Mesothelial cell of epicardium (in vitro differentiated cells): ENCODE measurements at places on chromosomes 13 and 19. TPM values are rescaled to one million over a fixed set of nuclear protein-coding genes. Genes with fewer than 3 reads are reported as not detected.

GRCh38 chr13:78103936-78104335 is 185.3 kb upstream of the EDNRB start:
- H3K27me3 ChIP-seq, result no peaks in the 10 kb centered on the region
- no peaks in the 10 kb centered on the region for H3K4me1 ChIP-seq
- no peak for DNase-seq
- H3K36me3 ChIP-seq, result no peaks in the 10 kb centered on the region
- H3K4me3 ChIP-seq, result no peak overlapping the region
- H3K27ac ChIP-seq, result no peak overlapping the region

- H3K36me3 ChIP-seq, result no peaks in the 10 kb centered on the region
- DNase-seq, result no peak
- H3K4me3 ChIP-seq, result no peak overlapping the region
- H3K4me1 ChIP-seq, result peaks cover 13% of the 10 kb centered on the region
- no peak overlapping the region for H3K27ac ChIP-seq
- H3K27me3 ChIP-seq, result no peaks in the 10 kb centered on the region
Measured at GRCh38 chr13:113275387-113275786, 21.7 kb upstream of the LAMP1 start.

The CLEC11A gene
- total RNA-seq, result 33.0 to 34.4 TPM (median 33.6 TPM) in 3 replicates

DNA sequence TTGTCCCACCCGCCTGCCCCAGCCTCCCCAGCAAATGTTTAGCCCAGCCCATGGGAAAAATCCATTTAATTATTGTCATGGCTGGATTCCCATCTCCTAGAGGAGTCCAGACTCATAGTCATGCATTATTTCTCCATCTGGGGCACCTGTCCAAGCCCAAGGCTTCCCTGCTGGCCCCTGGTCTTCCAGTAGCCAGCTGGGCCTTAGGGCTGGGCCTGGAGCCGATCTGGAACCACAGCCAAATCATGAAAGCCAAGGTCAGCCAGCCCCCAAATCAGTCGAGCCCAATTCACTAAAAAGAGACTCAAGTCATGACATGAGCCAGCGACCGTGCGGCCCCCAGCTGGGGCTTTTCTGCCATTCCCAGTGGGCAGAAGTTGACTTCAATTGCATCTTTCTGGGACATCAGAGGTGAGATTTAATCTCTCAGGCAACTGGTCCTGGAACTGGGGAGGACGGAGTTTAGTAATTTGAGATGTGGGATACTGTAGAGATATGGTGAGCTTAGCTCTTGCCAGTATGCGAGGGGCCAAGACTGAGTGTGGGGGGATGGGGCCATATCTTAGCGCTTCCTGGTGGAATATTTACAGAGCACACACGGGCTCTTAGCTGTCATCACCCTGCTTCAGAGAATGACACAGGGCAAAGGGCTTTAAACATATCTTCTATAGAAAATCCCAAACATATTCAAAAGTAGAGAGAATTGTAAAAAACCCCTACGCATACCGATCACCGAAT is 9.4 kb upstream of the PGLYRP2 start:
- H3K27me3 ChIP-seq, result no peaks in the 10 kb centered on the region
- no peak overlapping the region for H3K4me3 ChIP-seq
- no peak overlapping the region for H3K27ac ChIP-seq
- H3K36me3 ChIP-seq, result no peaks in the 10 kb centered on the region

GRCh38 chr13:34628209-34628682 is 313.8 kb upstream of the NBEA start:
- peaks cover 34% of the 10 kb centered on the region for H3K4me1 ChIP-seq
- no peaks in the 10 kb centered on the region for H3K36me3 ChIP-seq
- no peak for DNase-seq
- H3K4me3 ChIP-seq, result no peak overlapping the region
- H3K27ac ChIP-seq, result peak overlapping the region; percentile 69

- peak overlapping the region; percentile 99 for H3K27ac ChIP-seq
- H3K4me1 ChIP-seq, result peaks cover 20% of the 10 kb centered on the region
- H3K27me3 ChIP-seq, result no peaks in the 10 kb centered on the region
Measured at GRCh38 chr19:2477141-2477710, 1.3 kb downstream of the GADD45B start.

- DNase-seq, result no peak
- H3K4me1 ChIP-seq, result no peaks in the 10 kb centered on the region
- H3K36me3 ChIP-seq, result peaks cover 24% of the 10 kb centered on the region
- H3K27ac ChIP-seq, result no peak overlapping the region
- no peak overlapping the region for H3K4me3 ChIP-seq
- H3K27me3 ChIP-seq, result no peaks in the 10 kb centered on the region
Measured at GRCh38 chr19:33806434-33806881, 9.8 kb downstream of the KCTD15 start.

The ZIK1 gene
- total RNA-seq, result 15.4 to 17.1 TPM (median 16.7 TPM) in 3 replicates

- peaks cover 7% of the 10 kb centered on the region for H3K4me1 ChIP-seq
- no peak overlapping the region for H3K27ac ChIP-seq
- H3K27me3 ChIP-seq, result no peaks in the 10 kb centered on the region
- H3K36me3 ChIP-seq, result peaks cover 8% of the 10 kb centered on the region
Measured at GRCh38 chr13:93758575-93758974, 532.0 kb downstream of the GPC6 start.

The NLRP4 gene
- not detected in 3 replicates for total RNA-seq

DNA sequence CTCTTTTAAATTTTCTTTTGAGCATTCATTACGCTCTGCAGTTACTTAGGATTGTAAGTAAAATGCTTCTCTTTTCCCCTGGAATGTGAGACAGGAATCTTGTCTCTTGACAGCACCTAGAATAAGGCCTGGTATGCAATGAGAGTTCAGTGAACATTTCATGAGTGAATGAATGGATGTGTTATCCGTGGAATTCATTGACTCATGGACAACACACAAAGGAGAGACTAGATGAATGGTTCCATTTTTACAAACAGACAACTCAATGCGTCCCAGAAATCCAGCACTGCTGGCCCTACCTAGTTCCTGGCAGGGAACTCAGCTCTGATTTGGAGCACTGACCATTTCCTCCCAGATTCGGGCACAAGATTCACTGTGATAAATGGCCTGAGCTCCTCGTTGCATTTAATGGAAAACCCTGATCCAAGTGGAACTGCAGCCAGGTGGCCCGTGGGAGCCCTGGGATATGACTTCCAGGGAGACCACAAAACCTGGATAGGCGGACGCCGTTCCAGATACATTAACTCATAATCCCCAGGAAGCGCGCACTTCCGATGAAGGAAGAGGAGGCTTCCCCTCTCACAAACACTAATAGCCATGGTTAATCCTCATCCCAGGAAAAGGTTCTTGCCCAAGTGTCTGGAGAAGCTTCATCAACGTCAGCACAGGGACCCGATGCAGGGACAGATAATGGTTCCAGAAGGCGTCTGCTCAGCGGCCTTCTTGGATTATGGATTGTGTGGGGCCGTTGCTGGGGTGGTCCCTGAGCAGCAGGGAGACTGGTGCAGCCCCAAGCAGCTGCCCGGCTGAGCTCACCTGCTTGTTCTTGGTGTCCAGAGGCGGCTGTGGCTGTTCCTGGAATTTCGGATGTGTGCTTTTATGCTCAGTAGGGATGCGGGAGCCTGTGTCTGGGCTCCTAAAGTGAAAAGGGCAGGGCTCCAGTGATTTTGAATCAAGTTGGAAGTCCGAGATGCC is 211.1 kb upstream of the TSHZ3 start:
- peaks cover 4% of the 10 kb centered on the region for H3K36me3 ChIP-seq
- peaks cover 11% of the 10 kb centered on the region for H3K4me1 ChIP-seq
- no peaks in the 10 kb centered on the region for H3K27me3 ChIP-seq
- no peak overlapping the region for H3K27ac ChIP-seq
- no peak for DNase-seq

DNA sequence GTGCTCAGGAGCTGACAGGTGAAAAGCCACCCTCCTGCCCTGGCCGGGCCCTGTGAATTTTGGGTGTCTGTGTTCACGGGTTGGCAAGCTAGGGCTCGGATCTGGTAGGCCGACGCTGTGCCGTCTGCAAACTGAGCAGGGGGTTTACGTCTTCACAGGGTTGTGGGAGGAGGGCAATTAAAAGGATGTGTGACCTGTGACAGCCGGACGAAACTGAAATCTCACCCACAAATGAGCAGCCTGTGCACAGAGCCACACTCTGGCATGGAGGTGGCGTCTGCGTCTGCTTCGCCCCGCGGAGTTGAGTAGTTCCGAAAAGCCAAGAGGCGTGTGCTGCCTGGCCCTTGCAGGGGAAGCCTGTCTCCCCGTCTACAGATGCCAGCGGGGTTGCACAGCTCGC is 117.3 kb downstream of the KDM4B start:
- H3K4me3 ChIP-seq, result no peak overlapping the region
- H3K4me1 ChIP-seq, result peaks cover 14% of the 10 kb centered on the region
- H3K36me3 ChIP-seq, result peaks cover 19% of the 10 kb centered on the region
- DNase-seq, result no peak

- no peak overlapping the region for H3K4me3 ChIP-seq
- no peak overlapping the region for H3K27ac ChIP-seq
- peaks cover 6% of the 10 kb centered on the region for H3K4me1 ChIP-seq
- no peak for DNase-seq
- H3K36me3 ChIP-seq, result no peaks in the 10 kb centered on the region
Measured at GRCh38 chr19:4624733-4625362, 14.5 kb upstream of the TNFAIP8L1 start.

GRCh38 chr13:60118696-60119400 is 44.9 kb downstream of the DIAPH3 start:
- H3K4me3 ChIP-seq, result no peak overlapping the region
- peaks cover 37% of the 10 kb centered on the region for H3K36me3 ChIP-seq
- no peak overlapping the region for H3K27ac ChIP-seq
- no peaks in the 10 kb centered on the region for H3K4me1 ChIP-seq
- DNase-seq, result no peak
- H3K27me3 ChIP-seq, result no peaks in the 10 kb centered on the region

GRCh38 chr13:33678084-33678483 is 139.9 kb upstream of the RFC3 start:
- DNase-seq, result no peak
- no peak overlapping the region for H3K27ac ChIP-seq
- H3K4me3 ChIP-seq, result no peak overlapping the region
- no peaks in the 10 kb centered on the region for H3K36me3 ChIP-seq
- no peaks in the 10 kb centered on the region for H3K27me3 ChIP-seq

The ADGRE1 gene
- not detected in 3 replicates for total RNA-seq

- DNase-seq, result no peak
- H3K36me3 ChIP-seq, result peaks cover 8% of the 10 kb centered on the region
- H3K4me3 ChIP-seq, result no peak overlapping the region
Measured at GRCh38 chr19:49973987-49974386, 13.0 kb upstream of the SIGLEC11 start.

The NDUFA13 gene
- total RNA-seq, result 338 to 343 TPM (median 342 TPM) in 3 replicates

- peak overlapping the region; percentile 30 for H3K4me3 ChIP-seq
- peaks cover 6% of the 10 kb centered on the region for H3K27me3 ChIP-seq
- peaks cover 88% of the 10 kb centered on the region for H3K4me1 ChIP-seq
Measured at GRCh38 chr19:31339411-31339810, 9.8 kb downstream of the TSHZ3 start.

The KLF2 gene
- total RNA-seq, result 10.9 to 12.8 TPM (median 12.3 TPM) in 3 replicates

- H3K27ac ChIP-seq, result no peak overlapping the region
- no peaks in the 10 kb centered on the region for H3K27me3 ChIP-seq
- H3K4me3 ChIP-seq, result no peak overlapping the region
- H3K4me1 ChIP-seq, result no peaks in the 10 kb centered on the region
- H3K36me3 ChIP-seq, result no peaks in the 10 kb centered on the region
Measured at GRCh38 chr19:58492265-58492664, 16.1 kb downstream of the ZNF446 start.

GRCh38 chr13:27259831-27260230 is 8.5 kb downstream of the RPL21 start:
- no peak for DNase-seq
- peak overlapping the region; percentile 54 for H3K27ac ChIP-seq
- peaks cover 35% of the 10 kb centered on the region for H3K4me1 ChIP-seq

- H3K27me3 ChIP-seq, result no peaks in the 10 kb centered on the region
- peaks cover 26% of the 10 kb centered on the region for H3K36me3 ChIP-seq
- DNase-seq, result no peak
Measured at GRCh38 chr13:72788831-72789230, 6.9 kb downstream of the PIBF1 start.

DNA sequence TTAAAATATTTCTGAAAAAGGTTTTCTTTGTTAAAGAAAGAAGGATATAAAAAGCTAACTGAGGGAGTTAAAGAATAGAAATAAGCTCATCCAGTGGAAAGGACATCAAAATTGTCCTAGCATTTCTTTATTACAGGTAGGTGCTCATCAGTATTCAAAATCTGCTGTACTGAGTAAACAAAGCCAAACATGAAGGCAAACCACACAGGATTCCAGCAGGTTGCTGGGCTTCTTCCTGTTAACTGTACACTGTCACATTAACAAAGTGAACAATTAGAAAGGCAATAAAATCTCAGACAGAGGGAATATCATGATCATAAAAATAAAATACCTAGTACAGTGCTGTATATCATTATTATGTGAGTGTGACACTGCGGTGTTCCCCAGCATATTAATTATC is 1541.0 kb downstream of the SLITRK5 start:
- no peaks in the 10 kb centered on the region for H3K27me3 ChIP-seq
- DNase-seq, result no peak
- peaks cover 23% of the 10 kb centered on the region for H3K4me1 ChIP-seq
- H3K4me3 ChIP-seq, result no peak overlapping the region
- H3K36me3 ChIP-seq, result no peaks in the 10 kb centered on the region

DNA sequence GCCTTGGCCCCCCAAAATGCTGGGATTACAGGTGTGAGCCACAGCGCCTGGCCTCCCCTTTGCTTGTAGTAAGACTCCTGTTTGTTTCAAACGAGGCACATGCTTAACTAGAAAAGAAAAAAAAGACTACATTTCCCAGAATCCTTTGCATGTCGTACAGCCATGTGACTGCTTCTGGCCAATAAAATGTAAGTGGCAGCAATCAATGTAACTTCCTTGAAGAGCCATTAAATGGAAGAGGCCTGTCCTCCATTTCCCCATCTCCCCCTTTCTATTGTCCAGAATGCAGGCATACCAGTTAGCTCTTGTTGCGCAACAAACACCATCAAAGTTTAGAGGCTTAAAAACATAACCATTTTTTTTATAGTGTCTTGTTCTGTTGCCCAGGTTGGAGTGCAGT is 10.4 kb upstream of the GPR32 start:
- peaks cover 25% of the 10 kb centered on the region for H3K27me3 ChIP-seq
- H3K4me3 ChIP-seq, result no peak overlapping the region
- H3K36me3 ChIP-seq, result no peaks in the 10 kb centered on the region
- no peak for DNase-seq
- H3K27ac ChIP-seq, result no peak overlapping the region

DNA sequence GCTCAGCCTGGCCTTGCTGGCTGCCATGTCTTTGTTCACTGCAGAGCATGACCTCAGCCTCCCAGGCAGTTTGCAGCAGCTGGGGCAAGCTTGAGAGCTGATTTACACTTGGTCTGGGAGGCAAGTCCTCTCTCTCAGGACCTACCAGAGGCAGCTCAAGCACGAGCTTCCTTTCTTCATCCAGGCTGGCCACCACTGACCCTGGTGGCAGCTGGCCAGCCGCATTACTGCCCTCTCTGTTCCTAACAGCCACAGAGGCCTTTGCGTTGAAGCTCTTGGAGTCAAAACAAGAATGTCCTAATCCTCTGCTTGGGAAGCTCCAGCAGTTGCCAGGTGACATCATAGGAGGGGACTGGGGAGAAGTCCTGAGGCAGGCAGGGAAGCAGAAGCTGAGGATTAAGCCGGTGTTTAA is 85.7 kb downstream of the NUFIP1 start:
- DNase-seq, result no peak
- peaks cover 54% of the 10 kb centered on the region for H3K4me1 ChIP-seq
- peak overlapping the region; percentile 90 for H3K27ac ChIP-seq
- H3K36me3 ChIP-seq, result no peaks in the 10 kb centered on the region
- H3K27me3 ChIP-seq, result peaks cover 4% of the 10 kb centered on the region
